ENCODE measurements at places on chromosomes 4 and X.

DNA sequence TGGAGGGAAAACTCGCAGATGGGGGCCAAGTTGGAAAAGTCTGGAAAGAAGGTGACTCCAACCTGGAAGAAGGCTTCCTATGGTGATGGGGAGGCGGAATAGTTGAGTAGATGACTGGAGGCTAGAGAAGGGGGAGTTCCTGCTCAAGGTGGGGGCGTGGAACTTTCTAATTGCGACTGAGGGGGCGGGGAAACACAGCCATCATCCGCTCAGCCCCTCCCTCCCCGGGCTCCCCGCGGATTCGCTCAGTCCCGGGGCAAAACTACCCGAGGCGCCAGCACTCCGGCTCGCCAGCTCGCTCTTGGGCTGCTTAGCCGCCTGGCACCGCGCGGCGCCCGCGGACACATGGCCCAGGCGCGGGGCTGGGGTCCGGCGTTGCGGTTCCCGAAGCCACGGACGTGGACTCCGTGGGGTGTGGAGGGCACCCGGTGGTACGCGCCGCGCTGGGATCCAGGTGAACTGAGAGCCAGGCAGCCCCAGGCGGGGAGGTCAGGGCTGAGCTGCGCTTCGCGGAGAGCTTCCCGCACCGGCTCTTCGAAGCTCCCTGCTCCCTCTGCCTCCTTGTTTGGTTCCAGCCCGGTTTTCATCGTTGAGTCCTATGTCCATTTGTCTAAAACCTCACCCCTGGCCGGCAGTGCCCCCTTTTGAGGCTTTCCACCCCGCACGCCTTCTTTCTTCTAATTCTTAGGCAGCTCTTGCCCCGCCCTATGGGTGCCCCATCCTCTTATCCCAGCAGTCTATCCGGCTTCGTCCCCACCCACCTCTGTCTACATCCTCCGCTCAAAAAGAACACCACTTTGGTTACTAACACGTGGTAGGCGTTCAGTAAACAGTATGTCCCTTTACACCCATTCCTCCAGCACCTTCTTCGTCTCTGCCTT, 38.9 kb downstream of the STARD8 start:
- DNase-seq, result no peak

GRCh38 chr4:172740434-172740833, 428.2 kb upstream of the GALNT7 start:
- DNase-seq, result no peak

DNA sequence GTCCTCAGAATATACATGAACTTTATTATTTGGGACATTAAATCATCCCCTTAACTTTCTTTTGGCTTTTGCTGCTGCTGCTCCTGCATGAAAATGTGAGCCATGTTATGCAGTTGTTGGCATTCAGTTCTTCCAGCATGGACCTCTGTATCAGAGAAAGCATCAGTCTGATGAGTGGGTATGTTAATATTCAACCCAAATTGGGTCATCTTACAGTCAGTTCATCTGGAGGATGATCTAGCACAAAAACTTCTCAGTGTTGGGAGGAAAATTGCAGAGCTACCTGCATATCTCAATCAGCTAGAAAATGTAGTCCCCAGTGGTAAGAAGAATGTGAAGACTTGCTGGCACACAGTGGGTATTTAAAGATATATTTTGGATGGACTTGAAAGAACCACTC, 96.7 kb downstream of the IL1RAPL2 start:
- DNase-seq, result no peak

GRCh38 chr4:166091912-166092510, 219.0 kb downstream of the TLL1 start:
- no peak for DNase-seq

DNA sequence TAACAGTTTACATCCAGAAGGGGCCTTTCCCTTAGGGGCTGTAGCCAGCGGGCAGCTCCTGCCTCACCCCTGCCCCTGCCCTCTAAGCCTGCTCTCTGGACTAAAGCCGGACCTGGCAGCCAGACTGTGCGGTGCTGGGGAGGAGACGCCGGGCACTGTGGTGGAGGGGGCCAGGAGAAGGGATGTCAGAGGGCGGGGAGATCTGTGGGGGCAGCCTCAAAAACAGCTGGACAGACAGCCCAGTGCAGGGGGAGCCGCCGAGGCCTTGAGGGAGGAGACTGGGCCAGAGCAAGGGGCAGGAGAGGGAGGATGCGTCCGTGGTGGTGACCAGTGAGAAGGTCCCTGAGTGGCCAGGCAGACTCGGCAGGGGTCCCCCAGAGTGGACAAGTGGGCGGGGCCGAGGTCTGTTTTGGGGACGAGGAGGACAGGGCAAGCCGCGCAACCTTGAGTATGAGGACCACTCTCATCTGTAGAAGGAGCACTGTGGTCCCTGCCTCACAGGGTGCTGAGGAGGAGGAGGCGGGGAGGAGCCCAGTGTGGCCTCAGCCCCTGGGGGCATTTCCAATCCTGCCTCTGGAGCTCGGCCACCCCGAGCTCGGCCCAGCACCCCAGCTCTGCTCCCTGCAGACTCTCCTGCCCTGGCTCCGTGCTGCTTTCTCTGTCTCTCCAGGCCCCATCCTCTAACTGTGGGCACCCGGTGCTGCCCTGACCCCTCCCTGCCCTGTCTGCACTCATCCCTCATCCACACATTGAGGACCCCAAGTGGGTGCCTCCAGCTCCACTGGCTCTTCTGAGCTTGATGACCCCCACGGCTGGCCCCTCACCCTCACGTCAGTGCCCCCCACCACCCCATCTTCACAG, 59.2 kb upstream of the NKX1-1 start:
- DNase-seq, result no peak

GRCh38 chr4:114601304-114602052, 2.9 kb downstream of the UGT8 start:
- DNase-seq, result no peak

DNA sequence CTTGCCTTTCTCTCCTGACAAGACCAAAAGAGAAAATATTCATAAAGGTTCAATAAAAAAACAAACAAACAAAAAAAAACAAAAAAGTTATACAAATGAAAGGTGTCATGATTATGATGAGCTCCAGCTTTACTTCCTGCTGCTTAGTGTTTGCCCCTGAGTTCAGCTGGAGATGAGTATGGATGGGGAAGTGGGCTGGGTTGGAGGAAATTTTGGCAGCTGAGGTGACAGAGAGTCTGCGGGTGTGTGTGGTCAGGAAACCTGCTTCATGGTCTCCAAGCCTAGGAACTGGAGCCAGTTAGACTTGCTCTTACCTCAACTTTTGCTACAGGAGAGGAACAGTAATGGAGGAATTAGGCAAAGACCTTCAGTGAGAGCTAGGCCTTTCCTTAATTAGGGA, 4.3 kb upstream of the CYSLTR1 start:
- DNase-seq, result no peak

DNA sequence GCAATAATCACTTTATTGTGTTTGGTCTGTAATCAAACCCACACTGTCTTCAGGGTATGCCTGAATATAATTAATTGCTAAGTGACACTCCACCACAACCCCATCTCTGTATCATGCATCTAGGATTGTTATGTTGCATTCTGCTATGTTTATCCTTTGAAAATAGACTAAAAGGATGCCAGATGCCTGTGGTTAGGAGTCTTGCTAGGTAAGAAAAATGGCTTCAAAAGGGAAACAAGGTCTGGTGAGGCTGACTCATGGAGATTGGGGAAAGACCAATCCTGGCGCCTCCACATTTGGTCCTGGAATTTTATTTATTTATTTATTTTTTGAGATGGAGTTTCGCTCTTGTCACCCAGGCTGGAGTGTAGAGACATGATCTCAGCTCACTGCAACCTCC, 360.5 kb upstream of the SLC7A11 start:
- no peak for DNase-seq

GRCh38 chr4:95071851-95072250, 314.1 kb downstream of the BMPR1B start:
- DNase-seq, result no peak

- DNase-seq, result no peak
Measured at GRCh38 chrX:153061732-153062131, 5.5 kb downstream of the PNMA3 start.

DNA sequence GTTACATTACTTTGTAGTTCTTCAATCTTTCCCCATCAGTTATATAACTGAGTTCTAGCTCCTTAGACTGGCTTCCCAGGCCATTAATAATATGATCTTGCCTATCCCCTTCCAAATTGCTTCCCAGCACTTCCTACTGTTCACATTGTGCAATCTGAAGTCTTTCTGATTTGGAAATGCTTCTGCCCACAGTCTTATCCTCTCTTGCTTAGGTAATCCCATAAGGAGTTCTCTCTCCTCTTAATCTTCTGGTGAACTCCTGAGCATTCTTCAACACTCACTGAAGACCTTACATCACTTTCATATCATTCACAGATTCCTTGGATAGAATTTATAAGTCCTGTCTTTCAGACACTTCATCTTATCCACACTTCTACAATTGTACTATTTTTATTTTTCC, 132.7 kb upstream of the TTC29 start:
- DNase-seq, result no peak

GRCh38 chr4:57501720-57502119, 391.5 kb upstream of the IGFBP7 start:
- no peak for DNase-seq

- no peak for DNase-seq
Measured at GRCh38 chrX:19194285-19195242, 72.3 kb upstream of the ADGRG2 start.

DNA sequence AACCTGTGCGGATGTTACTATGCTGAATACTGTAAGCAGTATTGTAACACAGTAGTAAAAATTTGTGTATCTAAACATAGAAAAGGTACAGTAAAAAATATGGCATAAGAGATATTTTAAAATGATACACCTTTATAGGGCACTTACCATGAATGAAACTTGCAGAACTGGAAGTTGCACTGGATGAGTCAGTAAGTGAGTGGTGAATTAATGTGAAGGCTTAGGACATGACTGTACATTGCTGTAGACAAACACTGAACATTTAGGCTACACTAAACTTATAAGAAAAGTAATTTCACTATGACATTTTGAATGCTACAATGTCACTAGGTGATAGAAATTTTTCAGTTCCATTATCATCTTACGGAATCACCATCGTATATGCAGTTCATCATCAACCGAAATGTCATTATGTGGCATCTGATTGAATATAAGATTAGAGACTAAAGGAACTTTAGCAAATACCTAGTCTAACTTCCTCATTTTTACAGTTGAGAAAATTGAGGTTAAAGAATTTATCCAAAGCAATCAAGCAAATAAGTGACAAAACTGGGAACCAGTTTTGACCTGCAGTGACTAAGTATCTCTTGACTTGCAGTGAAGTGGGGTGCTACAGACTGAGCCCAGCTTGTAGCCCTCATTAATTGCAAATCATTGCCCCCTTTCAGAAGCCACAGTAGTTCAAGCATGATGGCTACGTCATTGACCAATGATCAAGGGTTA, 55.3 kb downstream of the EGF start:
- DNase-seq, result no peak

DNA sequence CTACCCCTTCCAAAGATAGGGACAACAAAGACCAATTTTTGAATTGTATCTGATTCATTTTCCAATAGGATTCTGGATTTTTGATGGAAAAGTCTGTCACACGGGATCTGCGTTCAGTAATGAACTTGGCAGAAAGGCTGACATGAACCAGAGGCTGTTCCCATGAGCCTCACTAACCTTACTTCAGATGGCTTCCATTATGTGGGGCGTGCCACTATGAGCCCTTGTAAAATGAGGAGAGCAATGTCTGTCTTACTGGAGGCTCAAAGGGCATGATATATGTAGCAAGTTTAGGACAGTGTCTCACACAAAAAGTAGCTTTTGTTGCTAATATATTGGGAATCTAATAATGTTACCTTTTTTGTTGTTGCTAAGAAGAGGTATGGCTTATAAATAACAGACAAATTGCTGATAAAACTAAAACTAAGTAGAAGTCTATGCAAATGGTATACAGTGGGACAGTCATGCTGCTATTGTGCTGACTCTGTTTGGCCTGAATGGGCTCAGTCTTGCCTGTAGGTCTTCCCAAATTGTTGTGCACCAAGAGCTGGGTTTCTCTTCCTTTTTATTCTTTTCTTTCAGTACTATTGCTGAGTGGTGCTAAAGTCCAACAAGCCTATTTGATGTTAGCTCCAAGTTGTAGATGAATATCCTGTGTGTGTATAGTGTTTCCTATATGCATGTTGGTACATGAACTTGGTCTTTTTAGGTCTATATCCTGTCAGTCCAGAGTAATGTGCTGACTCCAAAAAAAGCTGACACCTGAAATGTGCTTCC, 132.1 kb downstream of the SPRY1 start:
- DNase-seq, result no peak

- no peak for DNase-seq
Measured at GRCh38 chr4:11130195-11130970, 298.3 kb downstream of the HS3ST1 start.

- no peak for DNase-seq
Measured at GRCh38 chrX:69280933-69281332, 115.7 kb upstream of the PJA1 start.

GRCh38 chr4:96356591-96357370, 516.9 kb downstream of the PDHA2 start:
- DNase-seq, result no peak

- DNase-seq, result no peak
Measured at GRCh38 chr4:110344165-110344564, 131.8 kb upstream of the ENPEP start.

DNA sequence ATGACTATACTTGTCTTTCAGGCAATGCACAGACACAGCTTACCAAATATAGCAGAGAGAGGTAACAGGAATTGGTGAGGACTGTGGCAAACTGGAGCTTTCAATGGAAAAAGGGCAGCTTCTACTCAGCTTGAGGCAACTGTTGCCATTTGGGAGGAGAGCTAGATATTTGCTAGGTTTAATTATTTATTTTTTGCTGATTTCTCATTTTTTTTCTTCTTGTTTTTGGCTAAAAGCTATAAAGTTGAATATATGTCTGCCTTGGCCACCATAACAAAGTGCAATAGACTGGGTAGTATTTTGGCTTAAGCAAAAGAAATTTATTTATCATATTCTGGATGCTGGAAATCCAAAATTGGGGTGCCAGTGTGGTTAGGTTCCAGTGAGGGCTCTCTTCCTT, 93.9 kb downstream of the LDB2 start:
- no peak for DNase-seq

DNA sequence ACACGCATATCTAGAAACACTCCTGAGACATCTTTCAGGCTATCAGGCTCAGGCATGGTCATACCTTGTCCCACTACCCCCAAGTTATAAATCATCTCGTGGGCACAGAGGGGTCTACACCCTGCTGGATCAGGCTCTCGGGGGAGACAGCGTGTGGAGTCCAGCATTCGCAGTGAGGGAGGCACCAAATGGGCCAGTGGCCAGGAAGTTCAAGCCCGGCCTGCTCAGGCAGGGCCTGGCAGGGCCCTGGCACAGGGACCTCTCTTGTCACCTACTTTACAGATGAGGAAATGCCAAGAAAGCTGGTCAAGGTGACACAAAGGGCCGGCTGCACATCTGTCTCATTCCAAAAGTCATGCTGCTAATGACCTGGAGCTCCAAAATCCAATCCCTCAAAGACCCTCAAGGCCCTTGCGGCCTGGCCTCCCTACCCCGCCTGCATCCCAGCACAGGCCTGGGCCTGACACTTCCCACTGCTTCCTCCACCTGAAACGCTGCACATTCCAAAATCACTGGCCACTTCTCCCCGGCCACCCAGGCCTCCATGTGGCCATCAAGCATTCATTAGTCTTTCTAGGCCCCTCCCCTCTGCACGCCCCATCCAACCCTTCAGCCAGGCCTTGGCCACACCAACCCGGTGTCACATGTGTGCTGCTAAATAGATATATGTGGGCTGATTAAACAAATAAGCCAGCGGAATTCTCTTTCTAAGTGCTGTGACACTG, 35.6 kb downstream of the ACOX3 start:
- no peak for DNase-seq

GRCh38 chr4:90419124-90419711, 292.0 kb downstream of the CCSER1 start:
- no peak for DNase-seq
